ENCODE measurements at places on chromosomes 4 and X. TPM values are rescaled to one million over a fixed set of nuclear protein-coding genes. Genes with fewer than 3 reads are reported as not detected.

DNA sequence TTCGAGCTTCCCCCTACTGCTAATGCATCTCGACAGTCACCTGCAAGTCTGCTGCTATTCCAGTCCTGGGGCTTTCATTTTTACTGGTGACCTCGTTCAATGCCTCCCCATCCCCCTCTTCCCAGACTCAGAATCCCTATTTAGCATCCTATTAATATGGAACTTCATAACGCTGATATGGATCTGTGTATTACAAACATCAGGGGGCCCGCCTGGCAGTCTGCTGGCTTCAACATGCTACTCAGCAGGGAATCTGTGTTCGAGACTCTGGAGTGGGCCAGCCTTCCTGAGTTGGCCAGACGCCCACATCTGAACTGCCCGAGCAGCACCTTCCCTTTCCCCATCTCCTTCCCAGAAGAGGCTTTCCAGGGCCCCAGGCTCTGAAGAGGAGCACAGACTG is 173.9 kb upstream of the PPARGC1A start:
- H3K36me3 ChIP-seq = no peaks in the 10 kb centered on the region
- no peaks in the 10 kb centered on the region for H3K27me3 ChIP-seq
- H3K4me3 ChIP-seq = no peak overlapping the region
- no peak overlapping the region for H3K27ac ChIP-seq

HAND2 gene
- total RNA-seq = not detected

ADAM29 gene
- total RNA-seq = not detected

DNA sequence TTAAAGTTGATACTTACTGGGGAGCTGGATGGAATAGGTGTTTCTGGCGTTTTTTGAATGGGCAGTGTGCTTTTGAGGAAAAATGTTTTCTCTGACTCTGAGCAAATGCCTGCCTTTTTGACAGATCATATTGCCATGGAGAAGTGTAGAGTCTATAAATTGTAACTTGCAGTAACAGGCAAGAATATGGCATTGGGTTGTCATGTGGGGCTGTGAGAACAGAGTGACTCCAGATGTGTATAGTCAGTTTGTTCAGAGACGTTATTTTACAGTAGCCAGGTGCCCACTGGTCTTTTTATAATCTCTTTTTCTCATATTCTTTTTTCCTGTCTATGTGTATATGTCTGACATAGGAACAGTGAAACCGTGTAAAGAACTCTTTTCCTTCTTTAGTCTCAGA is 40.8 kb downstream of the RAPGEF2 start:
- no peak for DNase-seq
- H3K27ac ChIP-seq = no peak overlapping the region
- H3K27me3 ChIP-seq = no peaks in the 10 kb centered on the region

- no peak overlapping the region for H3K4me3 ChIP-seq
- H3K4me1 ChIP-seq = no peaks in the 10 kb centered on the region
- no peak overlapping the region for H3K27ac ChIP-seq
- H3K36me3 ChIP-seq = no peaks in the 10 kb centered on the region
- DNase-seq = no peak
Measured at GRCh38 chr4:56106180-56107147, 157.7 kb downstream of the CEP135 start.

Measured in H9 (cell line).